Ovary (tissue), 10 donors: ENCODE measurements at places on chromosomes 1 and 21. TPM values are rescaled to one million over a fixed set of nuclear protein-coding genes. Genes with fewer than 3 reads are reported as not detected.

GRCh38 chr1:106960412-106960811, 96.1 kb upstream of the PRMT6 start:
- DNase-seq, result no peak

DNA sequence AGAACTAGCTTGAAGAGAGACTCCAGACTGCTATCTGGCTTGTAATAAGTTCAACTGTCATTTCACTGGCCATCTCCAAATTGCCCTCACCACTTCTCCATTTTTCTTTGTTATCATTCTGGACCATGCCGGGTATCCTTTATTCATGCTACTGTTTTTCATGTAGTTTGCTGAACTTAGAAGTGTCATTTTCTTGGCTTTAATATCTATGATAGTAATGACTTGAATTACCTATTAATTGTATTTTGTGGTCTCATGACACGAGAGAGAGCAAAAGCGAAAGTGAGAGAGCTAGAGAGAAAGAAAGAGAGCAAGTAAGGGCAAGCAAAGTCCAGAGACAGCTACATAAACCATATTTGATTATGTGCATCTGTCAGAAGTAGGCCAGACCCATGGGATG, 184.9 kb upstream of the ATP1B1 start:
- DNase-seq, result no peak

DNA sequence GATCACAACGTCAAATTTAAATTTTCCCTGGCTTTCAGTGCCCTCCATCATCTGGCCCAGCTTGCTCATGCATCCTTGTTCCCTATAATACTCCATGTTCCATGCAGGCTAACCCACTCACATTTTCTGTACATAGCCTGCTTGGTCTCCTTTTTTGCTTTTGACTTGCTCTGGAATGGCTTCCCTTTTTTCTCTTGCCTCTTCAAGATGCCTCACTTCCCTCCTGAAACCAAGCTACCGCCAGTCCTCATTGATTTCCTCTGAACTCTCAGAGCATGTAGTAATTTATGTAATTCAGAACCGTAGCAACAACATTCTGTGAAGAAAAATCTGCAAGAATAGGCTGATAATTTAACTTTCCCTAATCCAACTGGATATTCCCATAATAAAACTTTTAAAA, 10.3 kb downstream of the CAP1 start:
- no peak for DNase-seq

- DNase-seq, result no peak
Observed at GRCh38 chr1:208433086-208433485, 188.9 kb upstream of the PLXNA2 start.

DNA sequence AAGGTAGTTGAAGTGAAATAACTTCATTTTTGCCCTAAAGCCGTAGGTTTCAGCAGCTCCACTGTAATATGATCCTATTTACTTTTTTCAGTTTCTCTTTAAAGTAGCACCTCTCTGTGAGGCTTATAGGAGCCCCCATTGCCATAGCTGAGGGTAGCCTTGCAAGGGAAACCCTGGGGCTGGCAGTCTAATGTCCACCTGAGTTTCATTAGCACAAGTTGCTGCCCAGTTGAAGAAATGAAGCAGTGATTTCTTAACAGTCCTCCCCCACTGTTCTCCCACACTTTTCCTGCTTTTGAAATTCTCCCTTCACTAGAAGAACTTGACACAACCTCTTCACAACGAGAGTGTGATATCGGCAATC, 1.5 kb downstream of the HMCN1 start:
- no peak for DNase-seq

DNA sequence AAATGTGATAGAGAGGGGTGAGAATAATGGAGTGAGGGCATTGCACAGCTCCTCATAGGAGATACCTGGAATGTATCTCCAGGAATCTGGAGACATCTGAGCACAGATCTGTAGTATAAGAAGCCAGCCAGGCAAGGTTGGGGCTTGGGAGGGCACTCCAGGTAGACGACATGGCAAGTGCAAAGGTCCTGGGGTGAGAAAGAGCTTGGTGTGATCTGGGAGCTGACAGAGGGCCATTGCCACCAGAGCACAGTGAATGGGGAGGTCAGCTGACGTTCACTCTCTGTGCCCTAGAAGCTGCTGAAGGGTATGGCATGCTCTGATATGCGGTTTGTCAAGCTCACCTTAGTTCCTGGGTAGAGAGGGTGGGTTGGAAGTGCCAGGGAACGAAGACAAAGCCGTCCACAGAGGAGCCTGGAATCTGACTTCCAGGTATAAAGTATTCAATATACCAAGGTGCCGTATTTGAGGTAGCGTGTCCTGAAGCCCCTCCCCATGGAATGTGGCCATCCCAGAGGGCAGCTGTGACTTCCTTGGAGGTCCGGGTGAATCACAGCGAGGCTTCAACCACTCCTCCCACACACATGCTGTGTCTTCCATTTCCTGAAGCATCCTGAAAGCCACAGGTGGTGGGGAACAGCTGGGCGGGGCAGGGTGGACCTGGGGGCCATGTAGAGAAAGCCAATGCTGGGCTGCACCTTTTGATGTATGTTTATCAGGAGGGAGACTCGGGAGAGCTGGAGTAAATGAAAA, 182.7 kb upstream of the KLHDC7A start:
- no peak for DNase-seq

DNA sequence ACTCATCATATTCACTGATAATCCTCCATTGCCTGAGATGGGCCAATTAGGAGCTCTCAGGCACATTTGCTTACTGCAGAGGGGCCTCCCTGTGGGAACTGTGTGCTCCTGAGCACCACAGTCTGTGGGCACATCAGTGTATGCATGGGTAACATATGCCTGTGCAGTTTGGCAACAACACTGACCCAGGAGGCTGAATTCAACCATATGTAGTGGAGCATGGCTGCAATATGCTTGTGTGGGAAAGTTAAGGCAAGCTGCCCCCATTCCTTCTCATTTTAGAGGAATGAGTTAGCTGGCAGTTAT, 11.8 kb upstream of the FMOD start:
- DNase-seq, result peak; percentile 9

- no peak for DNase-seq
Observed at GRCh38 chr1:37540036-37540785, 13.9 kb downstream of the SNIP1 start.

DNA sequence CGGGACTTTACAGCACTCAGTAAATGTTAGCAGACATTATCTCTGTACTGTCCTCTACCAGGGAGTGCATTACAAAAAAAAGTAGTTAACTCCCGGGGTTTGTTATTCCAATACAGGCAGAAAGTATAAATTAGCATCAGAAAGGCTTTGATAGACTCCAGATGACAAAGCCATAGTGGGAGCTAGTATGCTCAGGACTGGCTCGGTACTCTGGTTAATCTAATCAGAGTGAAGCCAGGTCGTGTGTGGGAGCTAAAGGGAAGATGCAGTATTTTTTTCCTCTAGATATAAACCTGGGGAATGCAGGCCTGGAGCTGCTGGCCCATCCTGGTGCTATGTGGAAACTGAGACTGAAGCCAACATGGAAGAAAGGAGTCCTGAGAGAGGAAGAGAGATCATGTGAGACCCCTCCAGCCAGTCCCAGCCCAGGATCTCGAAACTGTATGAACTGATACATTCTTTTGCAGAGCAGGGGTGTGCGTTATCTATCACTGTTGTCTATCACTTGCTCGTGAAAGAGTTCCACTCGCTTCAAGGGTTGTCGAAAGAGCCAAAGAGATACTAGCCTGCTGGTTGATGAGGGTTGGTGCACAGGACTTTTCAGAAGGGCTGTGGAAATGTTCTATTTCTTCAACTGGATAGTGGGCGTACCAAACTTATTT, 125.8 kb downstream of the PLPP3 start:
- no peak for DNase-seq

DNA sequence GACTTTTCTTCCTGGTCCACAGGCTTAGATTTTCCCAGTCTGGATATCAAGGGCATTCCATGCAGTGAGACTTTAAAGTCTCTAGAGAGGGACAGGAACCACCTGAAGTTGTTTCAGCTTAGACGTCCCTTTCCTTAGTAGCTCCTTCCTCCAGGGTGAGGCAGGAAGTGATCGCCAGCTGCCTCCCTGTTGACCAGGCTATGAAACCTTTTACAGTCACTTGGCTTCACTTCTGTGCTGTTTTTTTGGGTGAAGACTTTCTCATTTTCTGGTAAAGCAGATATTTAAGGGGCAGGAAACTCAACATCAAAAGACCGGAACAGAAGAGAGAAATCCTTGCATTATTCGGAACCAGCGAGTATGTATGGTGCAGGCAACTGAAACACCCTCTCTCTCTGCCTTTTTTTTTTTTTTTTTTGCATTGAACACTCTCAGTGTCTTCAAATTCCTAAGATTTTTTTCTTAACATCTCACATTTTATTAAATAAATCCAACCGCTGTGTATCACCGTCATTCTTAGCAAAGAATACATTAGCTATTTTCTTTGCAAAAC, 234.6 kb upstream of the IRF2BP2 start:
- no peak for DNase-seq

DNA sequence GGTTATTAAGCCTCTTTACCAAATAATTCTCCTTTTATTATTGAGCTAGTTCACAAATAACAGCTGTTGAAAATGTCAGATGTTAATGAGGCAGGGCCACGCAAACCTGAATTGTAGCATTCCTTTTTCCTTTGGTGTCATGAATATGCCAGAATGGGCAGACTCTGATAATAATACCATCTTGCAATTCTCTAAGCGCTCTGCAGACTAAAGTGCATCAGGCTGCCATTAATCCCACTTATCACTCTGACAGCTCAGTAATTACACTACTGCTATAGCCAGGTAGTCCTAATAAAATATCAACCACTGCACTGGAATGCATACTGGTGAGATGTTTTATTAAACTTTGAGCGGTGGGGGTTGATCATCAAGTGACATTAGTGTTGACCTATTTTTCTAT, 177.7 kb downstream of the DPYD start:
- no peak for DNase-seq

GRCh38 chr1:173789841-173790240, 34.6 kb upstream of the DARS2 start:
- no peak for DNase-seq

GRCh38 chr1:93784538-93784937, 94.5 kb downstream of the DNTTIP2 start:
- DNase-seq, result no peak

GRCh38 chr1:109255097-109255651, 5.8 kb downstream of the CELSR2 start:
- DNase-seq, result peak; percentile 40

- no peak for DNase-seq
Observed at GRCh38 chr1:43962324-43962723, 7.5 kb upstream of the DPH2 start.

GRCh38 chr1:104878203-104878909, 1128.7 kb downstream of the AMY1C start:
- DNase-seq, result no peak

DNA sequence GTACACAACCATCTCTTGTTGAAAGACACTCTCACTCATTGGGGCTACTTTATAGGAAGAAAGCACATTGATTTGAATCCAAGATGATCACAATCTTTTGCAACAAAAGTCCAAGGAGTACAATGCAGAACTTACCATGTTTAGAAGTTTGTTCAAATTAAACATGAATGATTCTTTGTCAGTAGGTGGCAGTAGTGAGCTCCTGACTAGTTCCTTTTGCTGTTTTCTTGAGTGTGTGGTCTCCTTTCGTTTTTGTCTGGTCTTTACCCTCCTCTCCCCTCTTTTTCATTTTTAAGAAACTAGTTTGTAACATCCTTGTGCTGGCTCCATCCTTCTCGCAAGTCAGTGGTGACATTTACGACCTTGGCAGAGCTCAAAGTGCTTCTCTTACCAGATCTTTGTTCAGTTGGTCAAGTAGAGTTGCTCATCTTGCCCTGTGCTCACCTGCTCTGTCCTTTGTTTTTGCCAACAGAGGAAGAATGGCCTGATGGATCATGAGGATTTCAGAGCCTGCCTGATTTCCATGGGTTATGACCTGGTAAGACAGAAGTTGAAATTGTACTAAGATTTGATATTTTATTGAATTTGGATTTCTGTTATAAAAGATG, 35.7 kb upstream of the MTR start:
- no peak for DNase-seq

GRCh38 chr1:119133987-119134386, 6.5 kb downstream of the WARS2 start:
- no peak for DNase-seq

- DNase-seq, result no peak
Observed at GRCh38 chr21:17782051-17782450, 37.1 kb downstream of the C21orf91 start.

GRCh38 chr1:231508941-231509340, 19.5 kb upstream of the TSNAX start:
- no peak for DNase-seq

- peak; percentile 31 for DNase-seq
Observed at GRCh38 chr1:76951153-76951552, 83.9 kb downstream of the ST6GALNAC5 start.

DNA sequence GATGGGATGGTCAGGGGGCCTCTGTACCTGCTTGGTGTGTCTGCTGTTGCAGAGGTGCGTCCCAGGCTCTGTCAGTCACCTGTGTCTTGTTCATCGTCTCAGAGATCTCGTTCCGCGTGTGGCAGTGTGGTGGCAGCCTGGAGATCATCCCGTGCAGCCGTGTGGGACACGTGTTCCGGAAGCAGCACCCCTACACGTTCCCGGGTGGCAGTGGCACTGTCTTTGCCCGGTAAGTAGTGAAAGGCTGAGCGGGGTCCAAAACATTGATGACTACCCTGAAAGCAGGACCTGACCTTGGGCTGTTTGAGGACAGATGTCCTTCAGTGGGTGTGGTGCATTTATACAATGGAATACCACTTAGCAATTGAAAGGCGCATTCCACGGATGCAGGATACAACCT, 171.0 kb downstream of the PGBD5 start:
- no peak for DNase-seq

DNA sequence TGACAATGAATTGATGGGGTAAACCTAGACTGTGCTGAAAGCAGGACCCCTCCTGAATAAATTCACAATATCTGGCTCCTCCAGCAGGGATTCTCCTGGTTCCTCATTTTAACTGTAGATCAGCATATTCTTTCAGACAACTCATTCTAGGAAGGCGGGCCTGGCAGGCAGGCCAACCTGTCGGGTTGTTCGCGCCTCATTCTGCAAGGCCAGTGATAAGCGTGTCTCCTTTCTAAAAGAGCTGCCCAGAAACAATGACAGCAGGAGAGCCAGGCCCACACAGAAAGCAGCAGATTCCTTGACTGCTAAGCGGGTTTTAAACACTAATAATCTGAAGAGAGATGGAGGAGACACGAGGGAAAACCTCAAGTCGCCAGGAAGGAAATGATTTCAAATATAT, 70.0 kb downstream of the NTPCR start:
- DNase-seq, result peak; percentile 20

GRCh38 chr1:198444792-198445191, 95.7 kb downstream of the ATP6V1G3 start:
- DNase-seq, result no peak

- no peak for DNase-seq
Observed at GRCh38 chr21:39738566-39738965, 6.4 kb upstream of the IGSF5 start.

U2AF1 gene
- total RNA-seq, result 21.0 TPM

HP1BP3 gene
- total RNA-seq, result 260 TPM

HES3 gene
- not detected for total RNA-seq
